Activated naive CD8-positive, alpha-beta T cell treated with anti-CD3 and anti-CD28 coated beads, Interleukin-2, amount 10 ng/mL, durations not matched to agents 7 days and 5 days (primary cell): ENCODE measurements at places on chromosomes 6 and 20. TPM values are rescaled to one million over a fixed set of nuclear protein-coding genes. Genes with fewer than 3 reads are reported as not detected.

HDGFL1 gene
- not detected for total RNA-seq

SYCP2 gene
- 15.0 TPM for total RNA-seq

COL21A1 gene
- total RNA-seq, result not detected

HRH3 gene
- total RNA-seq, result not detected

SLC2A10 gene
- total RNA-seq, result not detected

PGC gene
- total RNA-seq, result not detected

MLN gene
- total RNA-seq, result not detected

RSPH4A gene
- total RNA-seq, result 0.22 TPM

DNA sequence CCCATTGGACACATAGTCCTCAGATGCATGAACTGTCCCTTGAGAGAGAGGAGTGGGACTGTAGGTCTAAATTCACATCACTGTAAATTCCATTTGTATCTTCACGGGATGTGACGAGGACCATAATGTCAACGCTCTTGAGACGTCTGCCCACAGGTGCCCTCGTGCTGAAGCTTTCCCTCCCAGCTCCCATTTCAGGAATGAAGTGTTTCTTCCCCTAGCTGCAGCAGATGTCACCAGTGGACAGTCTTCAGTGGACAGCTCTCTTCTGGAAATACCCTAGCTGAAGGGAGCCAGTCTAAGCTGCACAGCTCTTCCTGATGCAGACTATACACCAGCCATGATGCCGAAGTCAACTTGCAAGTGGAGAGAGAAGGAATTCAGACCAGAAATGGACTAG lies 217.4 kb upstream of the ECI2 start:
- H3K4me3 ChIP-seq, result no peak overlapping the region
- H3K27me3 ChIP-seq, result no peaks in the 10 kb centered on the region
- no peaks in the 10 kb centered on the region for H3K4me1 ChIP-seq

DNA sequence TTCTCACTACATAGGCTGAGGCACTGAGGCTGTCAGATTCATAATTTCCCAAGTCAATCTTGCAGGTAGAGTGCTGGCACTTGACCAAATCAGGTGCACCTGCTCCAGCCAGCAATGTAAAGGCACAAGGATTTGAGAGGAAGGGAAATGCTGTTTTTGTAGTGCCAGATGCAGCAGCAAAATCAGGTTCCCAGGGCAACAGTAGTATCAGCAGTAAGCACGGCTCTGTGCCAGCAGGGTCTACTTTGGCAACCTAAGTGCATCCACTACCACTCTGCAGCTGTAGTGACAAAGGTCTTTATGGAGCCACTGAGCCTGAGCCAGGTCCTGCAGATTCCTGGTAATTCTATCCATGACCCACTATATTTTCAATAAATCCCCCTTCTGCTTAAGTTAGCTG lies 329.5 kb downstream of the TPBG start:
- H3K4me3 ChIP-seq, result no peak overlapping the region
- no peaks in the 10 kb centered on the region for H3K4me1 ChIP-seq
- H3K36me3 ChIP-seq, result no peaks in the 10 kb centered on the region
- DNase-seq, result no peak
- H3K27ac ChIP-seq, result no peak overlapping the region
- no peaks in the 10 kb centered on the region for H3K27me3 ChIP-seq

GRCh38 chr6:63560801-63561287 lies 11.4 kb upstream of the LOC128125822 start:
- H3K27ac ChIP-seq, result no peak overlapping the region
- no peaks in the 10 kb centered on the region for H3K4me1 ChIP-seq
- no peaks in the 10 kb centered on the region for H3K36me3 ChIP-seq
- peaks cover 12% of the 10 kb centered on the region for H3K27me3 ChIP-seq
- no peak for DNase-seq
- no peak overlapping the region for H3K4me3 ChIP-seq

DNA sequence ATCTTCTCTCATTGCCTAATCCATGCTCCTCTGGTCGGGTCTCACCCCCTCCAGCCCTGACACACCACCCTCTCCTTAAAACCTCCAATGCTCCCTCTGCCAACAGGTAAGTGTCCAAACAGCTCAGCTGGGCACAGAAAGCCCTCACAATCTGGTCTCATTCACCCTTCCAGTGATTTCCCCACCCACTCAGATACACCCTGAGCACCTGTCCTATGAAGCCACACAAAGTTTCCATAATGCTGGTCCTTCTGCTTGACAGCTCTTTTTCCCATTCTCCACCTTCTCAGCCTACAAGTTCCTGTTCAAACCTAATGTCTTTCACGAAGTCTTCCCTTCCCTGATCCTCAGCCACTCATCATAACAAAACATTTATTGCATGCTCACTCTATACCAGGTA lies 70.1 kb upstream of the MRPS10 start:
- no peaks in the 10 kb centered on the region for H3K27me3 ChIP-seq
- DNase-seq, result no peak
- H3K36me3 ChIP-seq, result peaks cover 15% of the 10 kb centered on the region
- no peak overlapping the region for H3K27ac ChIP-seq
- H3K4me1 ChIP-seq, result peaks cover 6% of the 10 kb centered on the region

DNA sequence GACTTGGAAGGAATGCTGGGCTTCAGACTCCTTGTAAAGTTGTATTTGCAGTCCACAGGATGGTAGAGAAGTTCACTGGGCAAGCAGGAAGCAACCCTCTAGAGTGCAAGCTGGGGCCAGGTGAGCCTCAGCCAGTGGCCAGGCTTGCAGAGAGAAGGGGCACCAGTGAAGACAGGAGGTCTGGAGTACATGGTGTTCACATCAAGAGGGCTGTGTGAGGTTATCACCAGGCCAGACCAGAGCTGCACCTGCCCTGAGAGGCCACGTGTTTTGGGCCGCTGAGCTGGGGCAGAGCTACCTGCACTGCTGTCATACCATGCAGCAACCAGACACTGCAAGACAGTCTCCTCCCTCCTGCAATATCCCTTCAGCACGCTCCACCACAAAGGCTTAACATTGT lies 79.0 kb downstream of the SH3BGRL2 start:
- no peak overlapping the region for H3K4me3 ChIP-seq
- no peaks in the 10 kb centered on the region for H3K4me1 ChIP-seq
- DNase-seq, result no peak
- no peaks in the 10 kb centered on the region for H3K27me3 ChIP-seq

DNA sequence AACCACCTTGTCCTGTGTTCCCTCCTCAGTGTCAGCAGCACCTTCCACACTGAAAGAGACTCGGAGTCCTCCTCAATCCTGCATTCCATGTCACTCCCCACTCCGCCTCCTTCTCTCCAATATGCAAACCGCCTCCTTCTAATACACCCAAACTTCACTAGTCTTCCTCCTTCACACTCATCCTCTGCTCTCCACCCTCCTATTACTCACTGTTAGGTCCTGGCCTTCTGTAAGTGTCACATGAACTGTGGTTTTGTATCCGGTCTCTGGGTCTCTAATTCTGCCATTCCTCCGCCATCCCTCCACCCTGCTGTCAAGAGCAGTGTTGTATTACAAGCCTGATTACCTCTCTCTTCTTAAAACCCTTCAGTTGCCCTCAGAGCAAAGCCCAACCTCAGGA lies 200.5 kb upstream of the CDYL start:
- H3K27ac ChIP-seq, result no peak overlapping the region
- no peaks in the 10 kb centered on the region for H3K4me1 ChIP-seq
- no peak for DNase-seq
- H3K27me3 ChIP-seq, result peaks cover 6% of the 10 kb centered on the region
- H3K36me3 ChIP-seq, result no peaks in the 10 kb centered on the region

- no peak overlapping the region for H3K4me3 ChIP-seq
- H3K4me1 ChIP-seq, result no peaks in the 10 kb centered on the region
- no peaks in the 10 kb centered on the region for H3K36me3 ChIP-seq
- no peak overlapping the region for H3K27ac ChIP-seq
Measured at GRCh38 chr6:52089758-52090348, 2.4 kb upstream of the PKHD1 start.
